ENCODE measurements at places on chromosomes 11 and 22.

DNA sequence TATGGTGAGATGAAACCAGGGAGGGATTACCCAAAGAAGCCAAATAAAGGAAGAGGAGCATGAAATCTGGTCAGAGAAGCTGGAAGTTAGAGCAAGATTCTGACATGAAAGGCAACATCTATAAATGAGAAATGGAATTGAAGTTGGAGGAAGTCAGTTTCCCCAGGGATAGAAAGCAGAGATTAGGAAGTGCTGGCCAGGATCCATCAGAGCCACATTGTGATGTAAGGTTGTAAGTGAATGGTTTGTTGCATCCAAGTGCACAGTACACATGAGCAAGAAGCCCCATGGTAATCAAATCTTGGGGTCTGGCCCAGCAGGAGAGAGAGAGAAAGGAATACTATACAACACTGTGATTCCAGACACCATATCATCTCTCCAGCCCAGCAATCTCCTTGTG lies 6.6 kb upstream of the NLRP10 start:
- DNase-seq = no peak

- no peak for DNase-seq
These were observed 242.7 kb upstream of the NCAM1 start for GRCh38 chr11:112718483-112718882.

DNA sequence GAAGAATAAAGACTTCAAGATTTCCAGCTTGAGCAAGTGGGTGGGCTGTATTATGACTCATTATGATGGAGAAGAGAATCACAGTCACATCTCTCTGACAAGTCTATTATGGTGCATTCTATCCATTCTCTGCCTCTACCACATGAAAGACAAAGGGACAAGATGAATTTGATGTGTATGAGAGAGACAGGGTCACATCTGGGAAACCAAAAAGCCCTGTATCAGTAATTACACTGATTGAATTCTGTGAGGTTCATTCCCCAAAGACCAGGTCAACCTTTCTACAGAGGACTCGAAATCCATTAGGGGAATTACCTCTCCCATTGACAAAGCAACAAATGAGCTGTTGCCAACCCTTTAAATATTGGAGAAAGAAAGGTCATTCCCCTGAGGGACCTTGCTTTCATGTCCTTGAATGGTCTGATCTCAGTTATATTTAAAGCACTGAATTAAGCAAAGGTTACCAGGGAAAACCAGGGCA lies 109.6 kb downstream of the USP35 start:
- no peak for DNase-seq

- no peak for DNase-seq
These were observed 4.4 kb downstream of the TBX10 start for GRCh38 chr11:67635231-67635521.

DNA sequence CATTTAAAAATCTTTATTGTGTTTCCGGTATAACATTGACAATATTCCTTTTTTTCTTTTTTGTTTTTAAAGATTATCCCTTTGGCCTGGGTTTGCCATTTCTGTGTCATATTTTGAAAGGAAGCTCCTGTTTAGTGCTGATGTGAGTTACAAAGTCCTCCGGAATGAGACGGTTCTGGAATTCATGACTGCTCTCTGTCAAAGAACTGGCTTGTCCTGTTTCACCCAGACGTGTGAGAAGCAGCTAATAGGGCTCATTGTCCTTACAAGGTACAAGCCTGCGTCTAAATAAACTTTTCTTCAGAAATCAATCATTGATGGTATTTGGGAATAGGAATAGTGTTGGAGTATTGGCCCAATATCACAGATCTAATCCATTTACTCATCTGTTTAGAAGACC lies 19.8 kb downstream of the PIWIL4 start:
- DNase-seq = no peak

- peak; percentile 30 for DNase-seq
These were observed 7.1 kb downstream of the PRPF19 start for GRCh38 chr11:60899046-60899936.

DNA sequence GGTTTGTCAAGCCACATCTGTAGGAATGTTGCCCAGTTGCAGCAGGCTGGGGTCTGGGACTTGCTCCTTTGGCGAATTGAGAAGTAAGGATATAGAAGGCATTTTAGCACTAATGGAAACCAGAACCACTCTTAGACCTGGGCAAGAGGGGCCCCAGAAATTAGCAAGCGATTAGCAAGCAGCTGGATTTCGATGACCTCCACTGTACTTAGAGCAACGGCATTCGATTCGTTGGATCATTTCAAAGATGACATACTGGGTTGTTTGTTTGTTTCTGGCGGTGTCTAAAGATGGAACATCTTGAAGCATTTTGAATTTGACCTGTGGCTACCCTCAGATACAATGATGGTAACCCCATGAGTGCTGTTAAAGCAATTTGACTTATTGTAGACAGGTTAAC lies 1.2 kb upstream of the CDPF1 start:
- DNase-seq = no peak

DNA sequence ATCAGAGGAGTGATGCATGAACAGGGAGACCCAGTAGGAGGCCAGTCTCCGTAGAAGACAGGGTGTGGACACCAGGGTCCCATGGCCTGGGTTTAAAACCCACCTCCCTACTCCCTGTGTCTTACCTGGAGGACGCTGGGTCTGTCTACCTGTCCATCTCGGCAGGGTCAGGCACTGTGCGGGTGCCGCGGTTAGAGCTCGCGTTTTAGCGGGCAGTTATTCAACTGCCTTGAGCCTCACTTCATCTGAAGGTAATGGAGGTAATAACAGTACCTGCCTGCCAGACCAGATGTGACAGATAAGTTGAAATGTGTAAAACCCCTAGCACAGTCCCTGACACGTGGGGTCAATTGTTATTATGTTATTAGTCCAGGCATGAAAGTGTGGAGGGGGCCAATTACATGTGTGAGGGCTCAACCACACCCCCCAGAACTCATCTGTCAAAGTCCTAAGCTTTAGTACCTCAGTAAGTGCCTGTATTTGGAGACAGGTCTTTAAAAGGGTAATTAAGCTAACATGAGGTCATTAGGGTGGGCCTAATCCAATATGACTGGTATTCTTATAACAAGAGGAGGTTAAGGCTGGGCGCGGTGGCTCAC lies 8.1 kb upstream of the UPK3A start:
- DNase-seq = no peak

DNA sequence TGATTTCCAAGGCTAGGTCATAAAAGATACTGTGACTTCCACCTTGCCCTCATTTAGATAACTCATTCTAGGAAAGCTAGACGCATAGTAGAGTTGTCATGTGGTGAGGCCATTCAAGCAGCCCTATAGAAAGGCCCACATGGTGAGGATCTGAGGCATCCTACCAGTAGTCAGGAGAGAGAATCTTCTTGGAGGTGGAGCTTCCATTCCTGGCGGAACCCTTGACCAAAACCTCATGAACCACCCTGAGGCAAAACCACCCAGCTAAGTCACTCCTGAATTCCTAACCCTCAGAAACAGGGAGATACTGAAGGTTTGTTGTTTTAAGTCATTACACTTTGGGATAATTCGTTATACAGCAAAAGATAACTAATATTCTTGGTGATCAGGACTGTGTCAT lies 2.9 kb upstream of the HDHD5 start:
- no peak for DNase-seq

- DNase-seq = no peak
These were observed 8.8 kb upstream of the UBASH3B start for GRCh38 chr11:122646549-122647340.

DNA sequence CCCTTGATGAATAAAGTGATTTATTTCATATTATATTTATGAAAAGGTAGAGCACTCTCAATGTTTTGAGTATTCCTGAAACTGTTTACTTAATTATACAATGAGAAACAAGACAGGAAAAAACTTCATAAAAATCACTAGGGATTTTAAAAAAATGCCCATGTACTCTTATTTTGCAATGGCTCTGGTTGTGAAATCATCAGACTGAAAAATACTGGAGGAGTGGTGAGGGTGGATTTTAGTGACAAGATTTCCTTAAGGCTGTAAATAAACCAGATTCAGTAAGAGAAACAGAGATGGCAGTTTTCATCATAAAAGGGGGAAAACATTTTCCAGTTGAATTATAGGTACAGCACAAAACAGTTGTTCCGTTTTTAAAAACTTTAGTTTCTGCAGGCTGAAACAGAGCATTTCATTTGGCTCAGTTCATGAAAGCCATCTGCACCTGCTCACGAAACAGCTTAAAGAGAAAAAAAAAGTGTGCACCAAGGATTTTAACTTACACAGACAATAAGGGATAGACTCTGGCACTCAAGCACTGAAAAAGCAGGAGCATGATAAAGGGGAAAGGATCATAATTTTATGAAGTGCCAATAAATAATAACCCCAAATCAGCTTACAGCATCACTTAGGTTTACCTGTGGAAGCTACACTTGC lies 100.7 kb downstream of the MAML2 start:
- DNase-seq = no peak

DNA sequence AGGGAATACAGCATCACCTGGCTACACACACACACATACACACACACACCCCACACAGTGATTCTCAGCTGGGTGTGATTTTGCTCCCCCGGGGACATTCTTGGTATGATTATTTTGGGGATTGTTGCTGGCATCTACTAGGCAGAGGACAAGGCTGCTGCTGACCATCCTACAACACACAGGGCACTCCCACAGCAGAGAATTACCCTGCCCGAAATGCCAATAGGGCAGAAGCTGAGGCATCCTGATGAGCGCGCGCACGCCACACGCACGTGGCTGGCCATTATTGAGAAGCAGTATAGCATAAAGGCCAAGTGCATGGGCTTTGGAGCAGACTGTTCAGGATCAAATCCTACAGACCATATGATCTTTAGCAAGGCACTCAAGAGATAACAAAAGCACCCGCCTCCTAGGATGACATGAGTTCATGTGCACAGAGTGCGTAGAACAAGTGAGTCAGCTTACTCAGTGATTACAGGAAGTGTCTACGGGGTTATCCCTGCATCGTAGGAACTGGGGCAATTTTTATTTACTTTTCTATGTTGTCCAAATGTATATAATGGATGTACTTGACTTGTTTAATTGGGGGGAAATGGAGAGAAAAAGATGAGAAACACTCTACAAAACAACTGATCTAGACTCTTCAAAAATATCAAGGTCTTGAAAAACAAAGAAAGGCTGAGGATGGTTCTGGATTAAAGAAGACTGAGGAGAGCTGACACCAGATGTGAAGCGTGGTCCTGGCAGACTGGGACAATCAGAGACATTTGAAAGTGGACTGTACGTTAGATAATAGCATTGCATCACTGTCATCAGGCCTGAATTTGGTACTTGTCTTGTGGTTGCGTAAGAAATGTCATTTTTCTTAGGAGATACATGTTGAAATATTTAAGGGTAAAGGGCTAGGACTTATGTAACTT lies 7.2 kb upstream of the EHD1 start:
- no peak for DNase-seq

- DNase-seq = no peak
These were observed 2.6 kb downstream of the CD44 start for GRCh38 chr11:35141571-35141971.

DNA sequence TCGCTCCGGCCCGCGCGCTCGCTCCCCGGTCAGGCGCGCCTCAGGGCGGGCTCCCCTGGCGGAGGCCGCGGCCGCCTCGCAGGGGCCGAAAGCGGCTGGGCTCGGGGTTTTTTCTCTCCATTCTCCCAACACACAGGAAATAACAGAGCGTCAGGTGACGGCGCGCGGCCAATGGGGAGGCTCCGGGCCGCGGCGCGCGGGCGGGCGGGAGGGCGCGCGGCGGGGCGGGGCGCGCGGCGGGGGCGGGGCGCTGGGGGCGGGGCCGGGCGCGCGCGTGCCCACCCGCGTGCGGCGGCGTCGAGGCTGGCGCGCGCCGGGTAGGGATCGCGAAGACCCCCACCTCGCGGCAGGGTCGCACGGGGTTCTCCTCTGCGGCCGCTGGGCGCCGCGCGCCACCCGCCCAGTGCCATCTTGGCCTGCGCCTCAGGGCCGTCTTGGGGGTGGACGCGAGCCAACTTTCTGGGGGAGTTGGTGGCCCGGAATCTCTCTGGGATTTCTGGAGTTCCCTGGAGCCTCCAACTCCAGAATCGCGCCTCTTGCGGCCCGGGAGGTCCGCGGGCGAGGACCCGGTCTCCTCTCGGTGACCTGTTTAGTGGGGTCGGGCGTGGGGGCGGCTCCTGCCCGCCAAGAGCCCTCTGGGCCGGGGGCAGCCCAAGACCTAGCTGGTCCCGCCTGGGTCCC lies at the start of gene TCF20:
TSS of gene TCF20 (minus strand) at position 144 of the 681 bp plus-strand sequence. CDS start 55,348 bp downstream, outside the sequence.
- peak; percentile 86 for DNase-seq

DNA sequence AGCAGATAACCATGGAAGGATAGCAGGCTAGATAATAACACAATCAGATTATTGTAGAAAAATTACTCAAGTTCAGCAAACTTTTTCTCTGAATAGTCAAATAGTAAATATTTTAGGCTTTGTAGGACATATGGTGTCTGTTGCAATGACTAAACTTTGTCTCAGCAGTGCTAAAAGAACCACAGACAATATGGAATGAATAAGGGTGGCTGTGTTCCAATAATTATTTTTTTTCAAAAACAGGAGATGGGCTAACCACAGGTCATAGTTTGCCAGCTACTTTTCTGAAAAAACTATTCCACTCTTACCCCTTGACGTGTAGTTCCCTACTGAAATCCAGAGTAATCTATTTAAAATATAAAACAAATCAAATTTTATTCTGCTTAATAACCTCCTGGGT lies 153.9 kb upstream of the LRRC4C start:
- no peak for DNase-seq

GRCh38 chr11:1868636-1869291 lies 15.9 kb downstream of the LSP1 start:
- no peak for DNase-seq

DNA sequence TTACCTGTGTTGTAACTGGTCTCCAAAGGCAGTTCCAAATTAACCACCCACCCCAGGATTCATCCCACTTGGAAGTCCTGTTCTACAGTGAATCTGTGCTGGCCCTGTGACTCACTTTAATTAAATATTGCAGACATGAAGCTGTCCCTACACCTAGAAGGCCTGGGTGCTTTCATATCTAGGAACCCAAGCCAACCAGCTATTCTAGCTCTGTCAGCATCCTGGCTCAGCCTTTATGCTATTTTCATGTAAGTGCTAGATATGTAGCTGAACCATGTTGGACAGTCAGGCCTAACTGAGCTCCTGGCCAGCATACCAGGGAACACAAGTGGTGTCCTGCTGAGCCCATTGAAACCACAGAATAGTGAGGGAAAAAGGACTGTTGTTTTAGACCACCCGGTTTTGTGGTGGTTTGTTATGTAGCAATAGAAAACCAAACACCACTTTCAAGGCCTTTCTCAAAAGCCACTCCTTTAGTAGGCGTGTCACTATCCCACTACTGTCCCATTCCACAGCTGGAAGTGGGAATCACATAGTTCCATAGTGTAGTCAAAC lies 30.3 kb downstream of the CNTF start:
- DNase-seq = no peak

Measured in BE2C (cell line).